ENCODE measurements at places on chromosomes 5 and 9.

GRCh38 chr5:147413266-147413665 is 96.6 kb downstream of the DPYSL3 start:
- H3K27ac ChIP-seq = no peak overlapping the region
- H3K36me3 ChIP-seq = no peaks in the 10 kb centered on the region
- H3K27me3 ChIP-seq = no peaks in the 10 kb centered on the region
- no peak overlapping the region for H3K4me3 ChIP-seq
- H3K4me1 ChIP-seq = no peaks in the 10 kb centered on the region
- no peak for DNase-seq

DNA sequence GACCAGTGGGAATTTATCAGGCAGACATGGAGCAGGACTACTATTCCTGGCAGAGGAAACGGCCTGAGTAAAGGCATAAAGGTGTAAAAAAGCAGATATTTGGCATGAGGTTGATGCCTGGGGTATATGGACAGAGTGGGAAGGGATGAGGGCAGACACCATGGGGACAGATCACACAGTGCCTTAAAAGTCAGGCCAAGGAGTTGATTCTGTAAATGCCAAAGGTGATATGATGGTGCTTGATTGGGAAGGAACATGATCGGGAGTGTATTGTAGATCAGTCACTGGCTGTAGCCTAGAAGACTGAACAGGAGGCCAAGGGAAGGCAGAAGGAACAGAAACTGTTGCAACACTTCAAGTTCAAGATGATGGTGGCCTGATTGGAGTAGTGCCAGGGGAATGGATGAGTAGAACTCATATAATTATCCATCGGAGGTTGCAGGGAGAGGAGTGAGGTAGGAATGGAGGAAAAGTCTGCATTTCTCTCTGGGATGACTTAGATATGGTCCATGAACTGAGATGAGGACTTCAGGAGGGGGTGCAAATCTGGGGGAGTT is 594.3 kb upstream of the KLF4 start:
- no peak overlapping the region for H3K4me3 ChIP-seq
- no peaks in the 10 kb centered on the region for H3K36me3 ChIP-seq
- no peaks in the 10 kb centered on the region for H3K27me3 ChIP-seq
- H3K4me1 ChIP-seq = no peaks in the 10 kb centered on the region
- DNase-seq = no peak
- H3K27ac ChIP-seq = no peak overlapping the region

- H3K27ac ChIP-seq = no peak overlapping the region
- H3K4me3 ChIP-seq = no peak overlapping the region
- H3K4me1 ChIP-seq = no peaks in the 10 kb centered on the region
- H3K36me3 ChIP-seq = no peaks in the 10 kb centered on the region
- H3K27me3 ChIP-seq = no peaks in the 10 kb centered on the region
Observed at GRCh38 chr9:18384066-18384465, 89.9 kb upstream of the ADAMTSL1 start.

- DNase-seq = no peak
- no peaks in the 10 kb centered on the region for H3K27me3 ChIP-seq
- H3K36me3 ChIP-seq = no peaks in the 10 kb centered on the region
- H3K4me3 ChIP-seq = no peak overlapping the region
- H3K27ac ChIP-seq = no peak overlapping the region
- peaks cover under 1% of the 10 kb centered on the region for H3K4me1 ChIP-seq
Observed at GRCh38 chr5:176788091-176788490, 22.3 kb upstream of the UNC5A start.

DNA sequence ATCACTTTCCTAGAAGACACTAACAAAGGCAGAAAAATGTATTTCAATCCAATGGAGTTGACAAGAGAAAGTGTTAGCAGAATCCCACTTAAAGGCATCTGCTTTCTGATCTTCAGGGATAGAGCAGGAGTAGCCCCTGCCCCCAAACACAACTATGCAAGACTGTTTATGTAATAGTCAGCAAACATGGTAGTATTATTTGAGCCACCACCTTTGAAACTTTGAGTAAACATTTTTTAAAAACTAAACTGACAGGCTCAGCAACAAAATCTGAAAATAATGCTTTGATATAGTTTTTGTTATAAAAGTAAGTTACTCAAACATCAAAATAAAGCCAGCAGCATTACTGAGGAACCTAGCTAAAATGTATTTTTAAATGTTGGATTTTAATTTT is 4.8 kb downstream of the ELL2 start:
- H3K27ac ChIP-seq = no peak overlapping the region
- H3K27me3 ChIP-seq = no peaks in the 10 kb centered on the region
- H3K4me1 ChIP-seq = peaks cover 18% of the 10 kb centered on the region
- no peak overlapping the region for H3K4me3 ChIP-seq
- H3K36me3 ChIP-seq = no peaks in the 10 kb centered on the region

DNA sequence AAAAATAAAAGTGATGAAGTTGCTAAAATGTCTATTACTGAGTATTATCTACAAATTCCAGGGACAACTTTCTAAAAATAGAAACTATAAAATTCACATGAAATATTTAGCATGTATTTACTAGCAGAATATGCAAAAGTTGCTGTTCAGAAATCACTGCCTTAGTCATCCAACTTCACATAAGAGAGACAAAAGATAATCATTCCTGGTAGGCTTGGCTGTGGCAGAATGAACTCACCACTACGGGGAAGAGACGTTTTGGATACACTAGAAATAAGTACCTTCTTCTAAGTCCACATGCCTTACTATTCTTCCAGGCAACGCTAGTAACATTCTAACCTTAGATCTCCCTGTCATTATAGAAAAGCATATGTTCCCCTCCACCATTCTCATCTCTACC is 272.2 kb downstream of the BNC2 start:
- DNase-seq = no peak
- H3K4me1 ChIP-seq = no peaks in the 10 kb centered on the region
- H3K36me3 ChIP-seq = no peaks in the 10 kb centered on the region
- no peak overlapping the region for H3K27ac ChIP-seq
- H3K27me3 ChIP-seq = no peaks in the 10 kb centered on the region

DNA sequence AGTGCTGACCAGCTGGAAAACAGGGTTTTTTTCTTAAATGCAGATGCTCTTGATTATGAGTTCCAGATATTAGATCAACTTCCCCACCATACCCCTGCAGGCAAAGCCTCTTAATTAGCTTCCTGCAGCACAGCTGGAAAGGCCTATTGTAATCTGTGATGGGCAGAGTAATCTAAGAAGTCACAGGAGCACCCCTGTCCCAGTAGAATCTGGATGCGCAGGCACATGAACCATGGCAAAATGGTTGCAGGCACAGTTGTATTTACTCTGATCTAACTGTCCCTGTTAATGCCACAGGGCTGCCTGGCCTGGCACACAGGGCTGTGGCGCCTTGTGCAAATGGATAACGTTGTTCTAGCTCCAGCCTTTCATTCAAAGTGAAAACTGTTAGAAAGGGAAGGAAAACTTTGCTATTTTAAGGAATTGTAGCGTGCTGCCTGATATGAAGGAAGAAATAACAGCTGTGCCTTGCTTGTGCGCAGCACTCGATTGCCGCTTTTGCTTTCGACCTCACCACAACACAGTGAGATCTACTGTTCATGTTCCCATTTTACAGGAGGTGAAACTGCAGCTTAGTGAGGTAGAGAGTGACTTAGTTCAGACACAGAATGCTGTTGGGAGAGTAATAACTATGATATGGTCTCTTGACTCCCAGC is 2.3 kb downstream of the TGFBI start:
- H3K36me3 ChIP-seq = no peaks in the 10 kb centered on the region
- peaks cover 12% of the 10 kb centered on the region for H3K4me1 ChIP-seq
- H3K27me3 ChIP-seq = peaks cover 14% of the 10 kb centered on the region
- no peak overlapping the region for H3K4me3 ChIP-seq
- no peak for DNase-seq

- no peaks in the 10 kb centered on the region for H3K36me3 ChIP-seq
- no peaks in the 10 kb centered on the region for H3K27me3 ChIP-seq
- DNase-seq = no peak
- H3K4me3 ChIP-seq = no peak overlapping the region
Observed at GRCh38 chr5:163695830-163696578, 190.6 kb downstream of the MAT2B start.

DNA sequence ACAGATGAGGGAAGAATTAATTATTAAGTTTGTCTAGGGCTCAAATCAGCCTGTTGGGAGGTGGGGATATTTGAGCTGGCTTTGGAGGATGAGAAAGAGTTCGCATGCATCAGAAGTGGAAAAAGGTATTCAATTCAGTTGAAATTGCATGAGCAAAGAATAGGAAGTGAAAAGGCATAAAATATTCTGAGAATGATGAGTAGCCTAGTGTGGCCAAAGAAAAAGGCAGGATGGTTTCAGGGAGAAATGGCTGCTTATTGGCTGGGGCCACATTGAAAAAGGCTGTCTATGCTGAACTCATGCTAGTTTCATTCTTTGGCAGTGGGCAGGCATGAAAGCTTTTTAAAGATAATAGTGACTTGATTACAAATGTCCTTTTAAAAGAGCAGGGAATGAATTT is 235.4 kb upstream of the RIOK2 start:
- DNase-seq = no peak
- no peaks in the 10 kb centered on the region for H3K36me3 ChIP-seq
- H3K27me3 ChIP-seq = no peaks in the 10 kb centered on the region
- H3K4me3 ChIP-seq = no peak overlapping the region
- H3K27ac ChIP-seq = no peak overlapping the region

DNA sequence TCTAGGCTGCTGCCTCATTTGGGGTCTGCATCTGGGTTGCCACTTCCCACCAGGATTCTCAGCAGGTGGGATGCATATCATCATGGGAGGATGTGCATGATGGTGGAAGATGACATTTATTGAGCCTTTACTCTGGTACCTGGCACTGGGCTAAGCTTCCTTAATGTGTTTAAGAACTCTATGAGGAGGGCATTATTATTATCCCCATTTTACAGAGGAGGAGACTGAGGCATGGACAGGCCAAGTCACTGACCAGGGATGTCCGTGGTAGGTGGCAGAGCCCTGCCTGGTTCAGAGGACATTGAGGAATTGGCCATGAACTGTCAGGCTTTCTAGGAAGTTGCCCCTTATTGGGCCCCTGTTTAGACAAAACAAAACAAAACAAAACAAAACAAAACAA is 31.1 kb upstream of the TIFAB start:
- DNase-seq = no peak
- no peaks in the 10 kb centered on the region for H3K4me1 ChIP-seq
- H3K4me3 ChIP-seq = no peak overlapping the region
- H3K27me3 ChIP-seq = peaks cover 14% of the 10 kb centered on the region

- H3K36me3 ChIP-seq = peaks cover 39% of the 10 kb centered on the region
- H3K4me1 ChIP-seq = no peaks in the 10 kb centered on the region
- no peak for DNase-seq
Observed at GRCh38 chr5:112795342-112795741, 57.7 kb downstream of the APC start.

GRCh38 chr5:113806904-113807303 is 293.4 kb downstream of the YTHDC2 start:
- no peaks in the 10 kb centered on the region for H3K27me3 ChIP-seq
- H3K27ac ChIP-seq = no peak overlapping the region
- H3K4me1 ChIP-seq = no peaks in the 10 kb centered on the region
- H3K4me3 ChIP-seq = no peak overlapping the region
- no peak for DNase-seq

DNA sequence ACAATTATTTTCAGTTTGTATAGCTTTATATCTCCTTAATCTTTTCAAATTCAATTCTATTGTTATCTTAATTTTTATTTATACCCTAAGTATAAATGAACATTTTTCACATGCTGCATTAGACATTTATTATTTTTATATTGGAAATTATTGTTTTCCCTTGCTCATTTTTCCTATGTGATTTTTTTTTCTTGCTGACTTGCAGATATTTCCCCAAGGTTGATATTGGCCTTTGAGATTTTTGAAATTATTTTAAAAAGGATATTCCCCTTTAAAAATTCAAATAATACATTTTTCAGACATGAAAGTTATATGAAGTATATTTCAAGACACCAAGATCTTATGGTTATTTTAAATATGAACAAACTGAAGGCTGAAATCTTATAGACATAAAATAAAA is 234.2 kb downstream of the TRIM36 start:
- H3K27me3 ChIP-seq = no peaks in the 10 kb centered on the region
- no peak overlapping the region for H3K27ac ChIP-seq
- no peaks in the 10 kb centered on the region for H3K36me3 ChIP-seq
- no peaks in the 10 kb centered on the region for H3K4me1 ChIP-seq
- no peak for DNase-seq
- no peak overlapping the region for H3K4me3 ChIP-seq

DNA sequence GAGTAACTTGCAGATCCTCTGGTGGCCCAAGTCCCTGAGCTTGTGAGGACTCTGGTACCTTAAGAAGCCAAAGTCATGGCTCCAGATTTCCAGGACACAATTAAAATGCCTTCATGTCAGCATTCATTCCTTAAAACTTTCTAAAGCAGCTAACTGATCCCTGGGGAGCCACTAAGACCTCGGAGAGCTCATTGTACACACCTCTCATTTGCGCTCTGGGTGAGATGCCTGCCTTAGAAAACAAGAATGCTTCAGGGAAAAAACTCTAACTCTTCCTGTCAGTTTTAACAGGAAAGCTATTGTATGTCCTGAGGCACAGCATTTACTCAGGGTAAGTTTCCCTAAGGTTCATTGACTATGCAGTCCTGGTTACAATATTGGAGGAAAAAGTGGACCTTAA is 285.0 kb downstream of the EFNA5 start:
- H3K36me3 ChIP-seq = no peaks in the 10 kb centered on the region
- H3K4me3 ChIP-seq = no peak overlapping the region
- peaks cover 21% of the 10 kb centered on the region for H3K4me1 ChIP-seq
- no peak overlapping the region for H3K27ac ChIP-seq
- no peak for DNase-seq

GRCh38 chr9:108017671-108018070 is 528.1 kb upstream of the KLF4 start:
- H3K36me3 ChIP-seq = no peaks in the 10 kb centered on the region
- no peaks in the 10 kb centered on the region for H3K4me1 ChIP-seq
- no peaks in the 10 kb centered on the region for H3K27me3 ChIP-seq
- H3K4me3 ChIP-seq = no peak overlapping the region

DNA sequence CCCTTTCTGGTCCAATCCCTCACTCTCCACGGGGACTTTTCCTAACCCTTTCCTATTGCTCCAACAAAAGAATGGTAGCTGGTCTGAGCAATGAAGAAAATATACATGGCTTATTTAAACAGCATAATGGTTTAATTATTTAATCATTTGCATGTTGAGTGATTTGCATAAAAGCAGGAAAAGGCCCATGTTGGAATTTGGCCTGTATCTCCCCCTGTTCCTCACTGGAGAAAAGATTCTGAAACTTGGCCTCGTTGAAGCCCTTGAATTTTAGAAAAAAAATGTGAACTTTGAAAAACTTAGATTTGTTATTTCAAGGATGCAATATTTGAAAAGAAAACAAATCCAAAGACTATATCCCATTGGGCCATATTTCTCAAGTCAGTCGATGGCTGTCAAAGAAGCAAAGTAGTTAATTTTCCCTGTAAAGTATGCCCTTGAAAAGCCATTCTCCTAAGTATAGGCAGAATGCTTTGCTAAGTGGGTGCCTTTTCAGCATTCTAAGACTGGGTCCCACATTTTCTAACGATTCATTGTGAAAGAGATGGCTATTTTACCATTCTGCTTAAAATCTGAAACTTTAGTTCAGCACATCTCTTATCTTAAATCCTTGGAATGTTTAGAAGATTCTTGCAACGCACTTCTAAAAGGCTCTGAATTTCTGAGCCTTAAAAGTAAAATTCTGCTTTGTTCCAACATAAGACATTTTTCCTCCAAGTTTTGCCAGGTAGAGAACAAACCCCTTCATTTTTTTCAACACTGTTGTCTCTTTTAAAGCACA is 428.8 kb downstream of the ARHGEF28 start:
- peaks cover 2% of the 10 kb centered on the region for H3K27me3 ChIP-seq
- no peak for DNase-seq
- no peaks in the 10 kb centered on the region for H3K36me3 ChIP-seq

- DNase-seq = no peak
- no peaks in the 10 kb centered on the region for H3K36me3 ChIP-seq
- no peak overlapping the region for H3K4me3 ChIP-seq
- no peaks in the 10 kb centered on the region for H3K4me1 ChIP-seq
- H3K27me3 ChIP-seq = no peaks in the 10 kb centered on the region
- H3K27ac ChIP-seq = no peak overlapping the region
Observed at GRCh38 chr5:146645342-146645741, 129.4 kb upstream of the GPR151 start.
